ENCODE measurements at places on chromosomes 2 and 18.

- no peak for DNase-seq
Measured at GRCh38 chr18:24398540-24398939, 916 bp upstream of the OSBPL1A start.

DNA sequence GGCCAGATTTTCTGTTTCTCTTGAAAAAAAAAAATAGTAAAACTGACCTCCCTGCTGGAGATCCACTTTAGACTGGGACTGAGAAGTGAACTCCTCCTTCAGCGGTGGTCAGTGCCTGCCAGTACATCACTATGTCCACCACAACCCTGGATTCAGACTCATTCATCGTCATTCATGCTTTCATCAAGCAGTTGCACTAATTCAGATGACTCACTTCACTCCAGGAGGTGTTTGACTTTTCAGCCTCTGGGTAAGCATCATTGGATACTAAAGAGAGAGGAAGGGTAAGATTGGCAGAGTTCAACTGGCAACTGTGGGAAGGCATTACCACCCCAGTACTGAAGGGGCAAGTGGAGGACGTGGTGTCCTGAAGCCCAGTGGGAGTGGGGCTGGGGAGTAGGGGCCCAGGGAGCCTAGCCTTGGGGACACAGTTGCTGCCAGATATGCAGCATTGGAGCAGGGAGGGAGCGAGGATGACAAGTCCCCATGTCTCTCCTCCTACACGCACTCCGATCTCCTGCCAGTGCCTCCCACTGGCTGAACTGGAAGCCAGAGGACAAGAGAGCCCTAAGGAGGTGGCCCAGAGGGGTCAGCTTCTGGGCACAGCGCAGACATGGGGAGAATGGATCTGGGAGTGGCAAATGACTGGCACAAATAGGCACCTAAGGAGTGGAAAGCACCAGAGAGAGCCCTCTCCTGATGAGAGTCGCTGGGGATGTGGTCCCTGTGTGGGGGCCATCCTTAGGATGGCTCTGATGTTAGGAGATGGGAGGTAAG, 111.1 kb downstream of the TGFA start:
- DNase-seq, result no peak

DNA sequence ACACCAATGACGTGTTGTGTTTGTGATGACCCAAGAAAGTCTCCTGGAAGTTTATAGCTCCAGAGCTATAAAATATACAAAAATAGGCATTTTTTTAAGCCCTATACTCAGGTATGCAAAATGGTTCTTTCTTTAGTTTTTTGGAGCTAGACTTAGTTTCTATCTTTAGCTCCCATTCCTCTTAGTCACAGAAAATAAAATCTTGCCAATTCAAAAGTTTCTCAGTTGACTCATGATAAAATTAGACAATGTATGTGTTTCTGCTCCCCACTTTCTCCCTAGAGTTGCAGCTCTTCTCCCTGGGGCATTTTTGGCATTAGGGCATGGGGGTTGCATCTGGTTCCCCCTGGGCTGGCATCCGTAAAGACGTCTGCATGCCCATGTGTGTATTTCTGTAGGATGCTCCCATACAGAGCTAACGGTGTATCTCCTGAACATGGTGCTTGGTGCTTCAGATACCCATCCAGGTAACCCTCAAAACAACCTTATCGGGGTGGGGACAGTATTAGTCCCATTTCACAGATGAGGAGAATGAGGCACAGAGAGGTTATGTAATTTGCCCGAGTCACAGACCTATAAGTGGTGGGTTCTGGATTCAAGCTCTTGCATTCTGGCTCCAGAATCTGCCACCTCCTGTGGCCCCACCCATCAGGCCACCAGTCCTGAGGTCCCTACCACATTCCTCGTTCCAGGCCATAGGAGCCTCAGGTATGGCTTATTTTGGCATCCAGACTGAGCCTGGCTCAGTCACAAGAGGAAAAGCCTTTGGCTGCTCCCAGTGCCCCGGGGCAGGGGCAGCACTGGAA, 43.1 kb upstream of the ASAP2 start:
- DNase-seq, result no peak

DNA sequence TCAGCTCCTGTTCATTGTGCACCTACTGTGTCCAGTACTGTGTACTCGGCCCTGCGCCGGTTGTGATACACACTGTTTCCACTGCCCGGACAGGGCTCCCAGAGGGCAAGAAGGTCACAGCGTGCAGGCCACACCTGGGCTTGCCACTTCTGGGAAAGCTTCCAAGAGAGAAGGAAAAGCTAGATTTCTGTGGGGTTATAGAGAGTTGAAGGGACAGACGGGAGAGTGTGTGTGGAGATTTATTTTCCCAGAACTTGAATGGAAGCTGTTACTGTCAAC, 3.8 kb upstream of the CNDP1 start:
- DNase-seq, result no peak

GRCh38 chr2:25297738-25298137, 44.0 kb downstream of the DNMT3A start:
- no peak for DNase-seq

GRCh38 chr2:112529757-112530156, 12.5 kb upstream of the POLR1B start:
- no peak for DNase-seq

DNA sequence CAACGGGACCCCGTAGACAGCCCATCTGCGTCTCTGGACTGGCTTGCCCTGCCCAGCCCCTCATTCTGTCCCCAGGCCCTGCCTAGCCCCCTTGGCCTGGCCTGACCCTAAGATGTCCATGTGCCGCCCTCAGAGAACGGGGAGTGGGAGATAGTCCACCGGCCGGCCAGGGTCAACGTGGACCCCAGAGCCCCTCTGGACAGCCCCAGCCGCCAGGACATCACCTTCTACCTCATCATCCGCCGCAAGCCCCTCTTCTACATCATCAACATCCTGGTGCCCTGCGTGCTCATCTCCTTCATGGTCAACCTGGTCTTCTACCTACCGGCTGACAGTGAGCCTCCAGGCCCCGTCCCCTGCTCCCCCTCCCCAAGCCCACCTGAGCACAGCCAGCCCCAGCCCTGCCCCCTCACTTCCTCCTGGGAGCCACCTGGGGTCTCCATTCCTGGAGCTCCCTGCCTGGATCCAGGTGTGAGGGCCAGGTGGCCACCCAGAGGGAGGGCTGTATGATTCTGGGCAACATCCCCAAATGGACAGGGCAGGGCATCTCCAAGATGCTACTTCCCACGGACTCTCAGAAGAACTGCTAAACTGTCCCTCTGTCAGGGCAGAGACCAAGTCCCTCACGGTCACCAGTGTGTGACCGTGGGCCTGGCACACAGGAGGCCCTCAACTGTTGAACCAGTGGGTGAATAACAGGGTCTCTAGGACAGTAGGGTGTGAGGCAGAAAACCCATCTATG, 4.0 kb downstream of the CHRND start:
- no peak for DNase-seq

DNA sequence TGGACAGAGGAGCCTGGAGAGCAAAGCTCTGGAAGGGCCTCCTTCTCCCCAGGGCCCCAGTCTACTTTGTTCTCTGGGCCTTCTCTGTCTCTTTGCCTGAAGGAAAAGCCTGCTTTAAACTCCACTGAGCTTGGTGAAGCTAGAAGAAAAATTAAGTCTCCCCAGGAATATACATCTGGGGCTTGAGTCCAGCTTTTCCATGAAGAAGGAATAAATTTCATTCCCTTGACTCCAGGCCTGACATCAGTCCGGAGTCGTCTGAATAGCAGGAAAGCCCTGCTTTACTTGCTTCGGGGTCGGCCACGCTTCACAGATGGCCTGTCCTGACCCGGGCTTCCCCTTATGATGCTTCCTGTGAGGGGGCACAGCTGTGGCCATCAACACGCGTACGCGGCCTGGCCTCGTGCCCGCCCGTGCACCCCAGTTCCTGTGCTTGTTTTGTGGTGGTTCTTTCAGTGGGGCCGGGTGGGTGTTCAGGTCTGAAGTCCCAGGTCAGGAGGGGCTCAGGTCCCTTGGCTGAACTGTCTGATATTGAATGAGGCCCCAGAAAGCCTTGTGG, 73.6 kb downstream of the ACOXL start:
- DNase-seq, result no peak

GRCh38 chr2:175930504-175930903, 71.6 kb downstream of the LNPK start:
- DNase-seq, result no peak

DNA sequence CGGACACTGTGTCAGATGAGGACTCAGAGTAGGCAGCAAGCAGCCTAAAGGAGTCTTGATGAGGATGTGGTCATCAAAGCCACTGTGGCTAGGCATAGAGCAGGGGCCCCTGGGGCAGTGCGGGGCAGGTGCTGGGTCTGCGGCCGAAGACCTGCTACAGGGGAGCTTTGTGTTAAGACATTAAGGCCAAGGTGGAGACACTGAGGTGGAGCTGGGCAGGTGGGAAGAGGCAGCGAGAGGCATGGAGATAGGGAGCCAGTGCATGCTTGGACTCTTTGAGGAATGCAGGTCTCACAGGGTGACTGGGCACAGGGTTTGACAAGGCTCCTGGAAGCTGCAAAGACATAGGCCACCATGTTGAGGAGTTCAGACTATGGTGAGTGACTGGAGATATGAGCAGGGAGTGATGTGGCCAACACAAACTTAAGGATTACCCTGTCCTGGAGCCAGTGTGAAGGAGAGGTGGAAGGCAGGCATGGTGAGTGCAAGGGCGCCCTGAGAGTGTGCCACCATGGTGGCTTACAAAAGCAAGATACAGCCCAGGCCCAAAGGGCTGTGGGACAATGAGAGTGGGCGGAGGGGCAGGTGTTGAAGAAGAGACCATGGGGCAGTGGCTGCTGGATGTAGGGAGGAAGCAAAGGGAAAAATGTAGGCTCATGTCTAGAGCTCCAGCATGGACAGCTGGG, 450.9 kb upstream of the HS6ST1 start:
- no peak for DNase-seq

- DNase-seq, result no peak
Measured at GRCh38 chr18:13131283-13131682, 87.3 kb upstream of the LDLRAD4 start.

DNA sequence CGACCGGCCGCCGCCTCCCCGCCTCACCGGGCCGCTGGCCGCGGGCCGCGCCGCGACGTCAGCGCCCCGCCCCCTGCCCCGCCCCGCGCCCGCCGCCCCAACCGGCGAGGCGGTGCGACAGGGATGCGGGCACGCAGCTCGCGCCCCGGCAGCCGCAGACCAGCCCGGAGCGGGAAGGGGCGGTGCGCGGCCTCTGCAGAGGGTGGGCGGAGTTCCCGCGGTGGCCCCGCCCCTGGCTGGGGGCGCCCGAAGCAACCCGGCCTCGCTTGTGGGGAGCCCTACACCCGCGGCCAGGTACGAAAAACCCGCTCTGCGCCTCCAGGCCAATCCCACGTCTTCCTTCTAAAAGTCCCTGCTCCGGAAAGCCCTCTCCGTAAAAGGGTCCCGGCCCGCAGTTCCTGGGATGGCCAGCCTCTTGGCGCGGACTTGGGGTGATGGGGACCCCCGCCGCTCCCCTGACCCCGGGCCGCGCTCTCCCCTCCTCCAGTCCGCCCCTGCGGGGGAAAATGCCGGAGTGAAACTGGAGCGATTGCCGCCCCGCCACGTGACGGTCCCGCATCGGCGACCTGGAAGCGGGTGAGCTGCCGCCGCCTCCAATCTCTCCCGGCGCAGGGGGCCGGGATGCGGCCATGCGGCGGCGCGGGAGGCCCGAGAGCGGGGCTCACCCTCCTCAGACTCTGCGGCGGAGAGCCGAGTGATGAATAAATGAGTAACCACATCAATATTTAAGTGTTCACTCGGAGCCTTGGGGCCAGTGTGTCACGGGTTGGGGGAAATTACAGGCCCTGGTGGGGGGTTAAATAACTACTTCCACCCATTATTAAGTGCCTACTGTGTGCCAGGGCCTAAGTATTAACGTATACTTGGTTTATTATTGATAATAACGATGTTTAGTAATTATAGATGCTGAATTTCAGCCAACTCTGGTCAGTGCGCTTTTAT, at the start of gene RAB11FIP5:
Gene RAB11FIP5, minus strand, starts transcription at position 36 of the 942 bp plus-strand sequence. CDS start 171 bp downstream, outside the sequence.
- DNase-seq, result no peak

GRCh38 chr2:176637142-176637485, 367.9 kb downstream of the MTX2 start:
- no peak for DNase-seq

DNA sequence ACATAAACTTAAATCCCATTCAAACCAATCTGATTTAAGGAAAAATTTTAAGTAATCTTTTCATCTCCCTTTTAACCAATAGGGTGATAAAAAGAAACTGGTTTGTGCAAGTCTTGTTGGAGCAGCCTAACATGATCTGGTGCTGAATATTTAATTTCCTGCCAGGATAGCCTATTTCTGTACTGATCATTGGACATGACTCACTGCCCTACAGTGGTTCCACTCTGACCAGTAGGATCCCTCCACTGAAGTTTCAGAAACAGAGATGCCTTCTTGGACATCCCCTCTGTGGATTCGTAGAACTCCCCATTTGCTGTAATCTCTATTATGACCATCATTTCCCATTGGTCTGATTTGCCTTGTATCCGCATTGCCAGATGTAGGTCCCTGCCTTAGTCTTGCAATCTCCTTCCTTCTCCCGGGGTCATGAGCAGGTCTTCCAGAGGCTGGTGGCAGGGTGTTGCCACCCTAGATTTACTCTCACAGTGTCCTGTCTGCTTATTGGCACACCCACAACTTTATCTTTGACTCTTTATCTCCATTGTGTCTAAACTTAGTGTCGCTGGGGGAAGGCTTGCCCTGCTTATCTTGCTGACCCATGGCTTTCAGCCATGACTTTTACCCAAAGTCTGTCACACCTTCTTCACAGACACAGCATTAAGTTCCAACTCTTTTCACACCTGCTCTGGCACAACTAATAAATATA, 12.3 kb upstream of the SETBP1 start:
- DNase-seq, result no peak

GRCh38 chr2:147487286-147487977, 357.4 kb upstream of the ACVR2A start:
- no peak for DNase-seq

GRCh38 chr18:48534364-48534763, 4.5 kb upstream of the CTIF start:
- DNase-seq, result no peak

DNA sequence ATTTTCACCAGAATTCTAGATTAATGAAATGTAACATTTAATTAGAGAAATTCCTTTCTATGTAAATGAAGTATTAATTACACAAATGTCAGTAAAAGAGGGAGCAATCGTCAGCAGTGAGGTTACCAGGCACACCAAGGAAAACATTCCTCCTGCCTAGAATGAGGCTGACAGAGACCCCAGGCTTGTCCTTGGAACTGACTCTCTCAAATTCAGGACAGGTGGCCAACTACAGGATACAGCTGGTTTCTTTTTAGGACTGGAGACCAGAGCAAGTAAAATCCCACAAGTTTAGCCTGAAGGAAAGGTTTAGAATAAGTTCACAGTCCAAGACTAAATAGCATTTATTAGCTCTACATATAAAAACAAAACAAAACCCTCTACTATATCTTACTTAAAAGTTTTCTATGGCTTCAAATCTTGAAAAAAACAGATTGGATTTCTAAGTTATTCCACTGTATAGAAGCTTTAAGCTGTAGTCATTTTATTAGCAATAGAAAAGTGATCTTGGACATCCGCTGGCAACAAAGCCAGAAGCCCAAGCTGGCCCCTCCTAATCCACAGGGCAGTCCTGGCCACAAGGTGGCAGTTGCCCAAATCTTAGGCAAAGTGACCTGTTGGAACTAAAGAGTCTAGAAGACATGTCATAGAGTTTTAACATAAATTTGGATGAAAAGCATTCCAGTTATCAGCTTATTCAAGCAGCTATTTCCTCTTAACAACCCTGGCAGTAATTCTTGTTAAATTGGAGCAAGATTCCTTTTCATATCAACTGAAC, 81.0 kb downstream of the SP3 start:
- DNase-seq, result no peak

- DNase-seq, result no peak
Measured at GRCh38 chr2:54613386-54613785, 110.1 kb upstream of the EML6 start.

GRCh38 chr2:176284461-176285049, 15.3 kb downstream of the MTX2 start:
- no peak for DNase-seq

Measured in KG1 (cell line).